Stimulated activated CD4-positive, alpha-beta T cell treated with anti-CD3 and anti-CD28 coated beads, TNF-alpha, amount 100 ng/mL, for 4 hours (primary cell): ENCODE measurements at places on chromosomes 2 and 18.

GRCh38 chr2:65379721-65380171 is 52.7 kb downstream of the SPRED2 start:
- no peak for DNase-seq

- DNase-seq = no peak
Measured at GRCh38 chr2:239811806-239812560, 213.2 kb downstream of the NDUFA10 start.

DNA sequence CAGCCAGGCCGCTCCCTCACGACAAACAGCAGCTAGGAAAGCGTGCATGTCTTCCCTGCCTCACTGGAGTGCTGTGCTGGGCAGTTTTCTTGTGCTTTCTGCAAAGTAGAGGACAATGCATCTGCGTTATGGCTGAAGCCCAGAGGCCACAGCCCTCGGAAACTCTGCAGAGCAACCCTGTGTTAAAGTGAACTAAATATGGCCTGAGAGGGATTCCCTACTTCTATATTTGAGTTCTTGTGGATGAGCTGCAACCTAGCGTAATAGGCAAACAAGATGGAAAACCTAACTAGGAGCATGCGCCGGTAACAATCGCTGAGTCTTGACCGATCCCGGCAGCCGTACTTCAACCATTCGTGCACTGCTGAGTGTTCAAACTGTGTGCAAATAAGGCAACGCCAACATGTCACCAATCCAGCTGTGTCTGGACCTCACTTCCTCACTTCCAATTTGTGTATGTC is 471.9 kb upstream of the HS6ST1 start:
- DNase-seq = no peak

DNA sequence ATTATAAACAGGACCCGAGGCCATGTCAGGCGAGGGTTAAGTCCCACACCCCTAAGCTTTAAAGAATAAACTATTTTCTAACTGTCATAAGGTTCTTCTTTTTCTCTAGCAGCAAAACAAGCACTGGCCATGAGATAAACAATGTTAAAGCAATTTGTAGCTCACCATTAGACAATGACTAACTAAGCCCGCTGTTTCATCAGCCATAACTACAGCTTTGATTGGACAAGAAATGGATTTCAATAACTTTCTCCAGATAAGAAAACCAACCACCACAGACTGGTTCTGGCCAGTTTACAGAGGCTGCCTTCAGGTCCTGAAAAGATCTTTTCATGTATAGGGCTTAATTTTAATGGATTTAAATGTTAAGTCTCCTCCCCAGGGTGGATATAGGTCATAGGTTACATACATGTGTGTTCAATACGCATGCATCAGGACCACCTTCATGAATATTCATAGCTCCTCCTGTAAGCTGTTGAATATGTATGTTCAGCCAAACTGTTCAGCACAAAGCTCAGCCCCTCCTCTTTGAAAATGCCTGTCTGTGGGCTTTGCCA is 108.7 kb upstream of the RAB6C start:
- DNase-seq = no peak

DNA sequence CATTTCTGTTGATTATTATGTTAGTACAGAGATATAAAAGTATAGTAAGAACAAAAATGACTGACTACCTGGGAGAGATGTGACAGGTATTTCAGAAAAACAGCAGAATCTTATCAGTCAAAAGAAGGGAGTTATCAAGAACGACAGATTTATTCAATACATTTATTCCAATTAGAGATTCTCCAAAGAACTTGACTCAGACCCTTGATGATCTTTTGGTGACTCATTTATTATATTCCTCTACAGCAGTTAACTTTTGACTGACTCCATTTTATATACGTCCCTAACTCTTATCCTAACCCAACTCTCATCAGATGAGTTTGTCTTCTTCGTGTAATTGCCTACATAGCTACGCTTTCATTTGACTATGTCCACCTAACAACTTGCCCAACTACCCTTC is 91.1 kb downstream of the C2orf74 start:
- no peak for DNase-seq

GRCh38 chr2:226495466-226496272 is 304.0 kb downstream of the IRS1 start:
- DNase-seq = no peak

- no peak for DNase-seq
Measured at GRCh38 chr18:68083776-68084175, 567.3 kb upstream of the DSEL start.
